ENCODE measurements at places on chromosomes 3 and 15.

DNA sequence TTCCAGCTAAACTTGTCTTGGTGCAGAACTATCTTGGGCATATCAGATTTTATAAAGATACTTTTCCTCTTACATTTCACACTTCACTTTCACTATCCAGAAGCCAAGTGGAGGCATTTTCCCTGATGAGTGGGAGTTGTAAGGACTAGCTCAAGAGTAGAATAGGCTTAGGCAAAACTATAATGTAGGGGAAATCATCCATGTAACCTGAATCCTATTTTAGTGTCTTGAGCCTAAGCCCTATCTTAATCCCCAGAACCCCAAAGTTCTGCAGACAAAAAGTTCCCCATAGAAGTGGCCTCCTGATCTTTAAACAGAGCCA is 42.2 kb upstream of the CD47 start:
- DNase-seq = no peak

DNA sequence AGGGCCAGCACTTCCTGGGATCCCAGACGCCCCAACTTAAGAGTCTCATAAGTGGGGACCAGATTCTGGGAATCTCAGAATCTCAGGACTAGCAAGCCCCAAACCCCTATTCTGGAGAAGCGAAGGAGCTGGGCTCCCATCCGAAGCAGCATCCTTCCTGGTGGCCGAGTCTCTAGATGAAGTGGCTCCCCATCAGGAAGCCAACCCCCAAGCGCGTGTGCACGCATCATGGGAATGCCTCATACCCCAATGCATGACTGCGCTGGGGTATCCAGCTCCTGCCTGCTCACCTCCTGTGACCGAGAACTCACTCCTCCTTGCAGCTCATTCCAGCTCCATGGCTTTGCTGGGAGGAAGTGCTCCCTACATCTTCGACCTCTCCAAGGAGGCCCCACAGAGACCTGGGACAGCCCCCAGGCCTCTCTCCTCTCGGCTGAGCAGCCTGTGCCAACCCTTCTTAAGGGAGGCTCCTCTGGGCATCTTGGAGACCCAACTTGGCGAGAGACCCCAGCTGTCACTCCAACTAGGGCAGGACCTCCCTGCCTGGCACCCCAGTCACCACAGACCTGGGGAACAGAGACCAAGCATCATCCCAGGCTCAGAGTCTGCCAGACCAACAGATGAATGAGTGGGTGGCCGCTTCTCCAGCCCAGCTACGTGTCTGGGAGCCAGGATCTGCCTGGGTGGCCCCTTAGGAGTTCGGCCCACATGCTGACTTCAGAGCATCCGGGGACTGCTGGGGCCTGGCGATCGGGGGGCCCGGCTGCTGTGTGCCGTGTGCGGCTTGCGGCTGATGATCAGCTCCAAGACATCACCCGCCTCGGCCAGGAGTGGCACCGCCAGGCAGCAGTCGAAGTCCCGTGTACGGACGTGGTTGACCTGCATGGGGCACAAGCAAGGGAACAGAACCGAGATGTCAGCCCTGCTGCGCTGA is 46.9 kb downstream of the GRIP2 start:
- no peak for DNase-seq

DNA sequence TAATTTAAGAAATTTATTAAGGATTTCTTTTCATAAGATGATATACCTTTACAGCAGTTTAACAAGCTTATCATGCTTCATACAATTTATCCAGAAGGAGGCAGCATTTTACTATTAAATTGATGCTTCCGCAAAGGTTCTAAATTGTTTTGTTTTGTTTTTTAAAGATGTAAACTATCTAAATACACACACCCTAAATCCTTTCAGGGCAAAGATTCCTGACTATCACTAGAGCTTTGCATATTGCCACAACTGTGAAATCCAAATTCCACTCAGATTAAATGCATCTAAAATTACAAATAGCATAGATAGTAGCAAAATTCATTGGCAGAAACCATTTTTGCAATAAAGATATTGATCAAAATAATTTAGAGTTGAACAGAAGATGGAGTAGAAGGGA is 44.5 kb upstream of the CCNL1 start:
- DNase-seq = no peak

- DNase-seq = no peak
Observed at GRCh38 chr3:65005486-65005885, 317.7 kb upstream of the ADAMTS9 start.
